Activated T-helper 2 cell treated with anti-CD3 and anti-CD28 coated beads, Interferon-gamma antibody, Interleukin-2, Interleukin-4, amounts not matched to agents 10 μg/mL and 5 μg/mL and 100 μg/mL, durations not matched to agents 14 hours and 24 hours and 36 hours (primary cell): ENCODE measurements at places on chromosomes 2 and 18. TPM values are rescaled to one million over a fixed set of nuclear protein-coding genes. Genes with fewer than 3 reads are reported as not detected.

GRCh38 chr18:54020966-54021365, 203.5 kb downstream of the MBD2 start:
- H3K4me3 ChIP-seq: no peak overlapping the region
- no peaks in the 10 kb centered on the region for H3K36me3 ChIP-seq
- peaks cover 3% of the 10 kb centered on the region for H3K4me1 ChIP-seq
- no peak overlapping the region for H3K27ac ChIP-seq
- no peak for DNase-seq
- no peaks in the 10 kb centered on the region for H3K27me3 ChIP-seq

RASGRP3 gene
- 1.5 and 2.5 TPM in 2 replicates for total RNA-seq

DNA sequence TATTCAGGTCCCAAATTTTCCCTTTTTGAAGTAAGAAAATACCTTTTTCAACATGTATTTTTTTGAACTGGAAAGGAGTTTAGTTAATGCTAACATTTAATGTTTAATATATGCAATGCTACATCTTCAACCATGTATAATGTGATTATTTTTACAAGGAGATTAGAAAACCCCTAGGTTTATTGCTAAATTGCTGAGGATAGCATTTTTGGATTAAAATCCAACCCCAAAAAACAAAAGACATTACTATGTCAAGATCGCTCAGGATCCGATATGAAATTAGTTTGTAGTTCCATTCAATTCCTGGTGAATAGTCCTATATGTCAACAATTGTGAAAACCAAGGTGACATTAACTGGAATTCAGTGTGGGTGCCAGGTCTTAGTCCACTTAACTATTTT, 35.2 kb downstream of the LRP1B start:
- no peaks in the 10 kb centered on the region for H3K36me3 ChIP-seq
- no peak for DNase-seq
- H3K4me3 ChIP-seq: no peak overlapping the region
- H3K27me3 ChIP-seq: no peaks in the 10 kb centered on the region
- H3K27ac ChIP-seq: no peak overlapping the region

- peaks cover 5% of the 10 kb centered on the region for H3K4me1 ChIP-seq
- DNase-seq: no peak
- no peak overlapping the region for H3K27ac ChIP-seq
- H3K27me3 ChIP-seq: peaks cover 4% of the 10 kb centered on the region
These were observed 44.4 kb upstream of the TANK start for GRCh38 chr2:161115605-161116380.
